ENCODE measurements at places on chromosomes 5 and 9.

DNA sequence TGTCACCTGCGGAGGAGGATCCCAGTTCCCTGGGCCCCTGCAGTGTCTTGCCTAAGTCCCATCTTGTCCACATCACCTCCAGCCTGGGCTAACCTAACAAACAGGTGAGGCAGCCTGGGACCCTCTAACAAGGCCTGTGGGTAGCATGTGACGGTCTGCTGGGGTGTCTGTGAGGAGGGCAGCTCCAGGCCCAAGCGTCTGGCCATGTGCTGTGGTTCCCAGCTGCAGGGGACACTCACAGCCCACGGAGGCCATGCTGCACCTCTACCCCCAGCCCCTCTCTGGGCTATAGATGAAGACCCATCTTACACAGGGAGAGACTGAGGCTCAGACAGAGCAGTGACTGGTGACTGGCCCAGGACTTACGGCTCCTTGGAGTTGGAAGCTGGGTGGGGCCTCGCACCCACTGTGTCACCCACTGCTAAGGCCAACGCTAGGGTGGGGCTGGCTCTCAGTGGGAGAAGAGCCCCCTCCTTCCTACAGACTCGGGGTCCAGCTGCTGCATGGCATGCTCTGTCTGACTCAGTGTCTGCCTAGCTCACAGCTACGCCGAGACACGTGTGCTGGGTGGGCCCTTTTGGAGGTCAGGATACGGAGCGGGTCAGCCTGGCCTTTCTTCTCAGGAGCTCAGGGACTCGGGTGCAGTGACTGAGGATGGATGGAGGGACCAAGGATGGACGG lies 40.8 kb upstream of the RNF130 start:
- DNase-seq = no peak

DNA sequence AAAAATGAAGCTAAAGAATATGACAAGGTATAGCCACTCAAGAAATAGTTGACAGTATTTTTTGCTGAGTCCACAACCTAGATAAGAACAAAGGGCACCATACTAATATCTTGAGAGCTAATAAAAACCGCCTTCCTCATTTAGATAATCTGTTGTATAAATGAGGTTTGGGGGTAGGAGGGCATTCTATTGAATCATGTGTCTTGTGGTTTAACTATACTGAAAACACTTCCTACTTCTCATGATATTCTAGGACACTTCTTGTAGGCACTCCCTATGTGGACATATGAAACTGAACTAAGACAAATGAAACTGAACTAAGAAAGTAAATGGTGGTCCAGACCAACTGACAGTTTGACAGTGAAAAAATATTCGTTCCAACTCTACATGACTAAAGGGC lies 1268.5 kb upstream of the C9orf72 start:
- peak; percentile 25 for DNase-seq

GRCh38 chr5:1507014-1507375 lies 16.8 kb downstream of the LPCAT1 start:
- no peak for DNase-seq

GRCh38 chr9:106500171-106500570 lies 362.8 kb upstream of the ZNF462 start:
- no peak for DNase-seq

- no peak for DNase-seq
Measured at GRCh38 chr5:110916381-110917049, 155.0 kb upstream of the TSLP start.

- no peak for DNase-seq
Measured at GRCh38 chr5:132396589-132397031, 27.1 kb downstream of the SLC22A5 start.

DNA sequence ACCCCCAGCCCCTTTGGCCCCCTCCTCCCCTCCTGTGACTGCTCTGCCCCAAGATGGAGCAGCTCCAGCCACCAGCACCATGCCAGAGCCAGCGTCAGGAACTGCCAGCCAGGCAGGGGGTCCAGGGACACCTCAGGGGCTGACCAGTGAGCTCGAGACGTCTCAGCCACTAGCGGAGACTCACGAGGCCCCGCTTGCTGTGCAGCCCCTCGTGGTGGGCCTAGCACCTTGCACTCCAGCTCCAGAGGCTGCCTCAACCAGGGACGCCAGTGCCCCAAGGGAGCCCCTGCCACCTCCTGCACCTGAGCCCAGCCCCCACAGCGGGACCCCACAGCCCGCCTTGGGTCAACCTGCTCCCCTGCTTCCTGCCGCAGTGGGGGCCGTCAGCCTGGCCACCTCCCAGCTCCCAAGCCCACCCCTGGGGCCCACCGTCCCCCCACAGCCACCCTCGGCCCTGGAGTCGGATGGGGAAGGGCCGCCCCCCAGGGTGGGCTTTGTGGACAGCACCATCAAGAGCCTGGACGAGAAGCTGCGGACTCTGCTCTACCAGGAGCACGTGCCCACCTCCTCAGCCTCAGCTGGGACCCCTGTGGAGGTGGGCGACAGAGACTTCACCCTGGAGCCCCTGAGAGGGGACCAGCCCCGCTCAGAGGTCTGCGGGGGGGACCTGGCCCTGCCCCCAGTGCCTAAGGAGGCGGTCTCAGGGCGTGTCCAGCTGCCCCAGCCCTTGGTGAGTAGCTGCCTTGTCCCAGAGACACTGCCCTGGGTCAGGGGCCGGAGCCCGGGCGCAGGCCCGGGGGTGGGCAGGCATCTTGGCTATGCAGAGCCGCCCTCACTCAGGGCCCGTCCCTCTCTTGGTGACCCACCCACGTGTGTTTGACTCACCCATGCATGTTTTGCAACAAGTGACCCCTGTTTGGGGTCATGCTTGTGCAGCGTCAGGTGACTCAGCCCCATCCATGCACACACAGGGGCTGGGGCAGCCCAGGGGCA lies 105.2 kb downstream of the WNK2 start:
- no peak for DNase-seq

- DNase-seq = no peak
Measured at GRCh38 chr5:31617867-31618266, 21.1 kb upstream of the PDZD2 start.

DNA sequence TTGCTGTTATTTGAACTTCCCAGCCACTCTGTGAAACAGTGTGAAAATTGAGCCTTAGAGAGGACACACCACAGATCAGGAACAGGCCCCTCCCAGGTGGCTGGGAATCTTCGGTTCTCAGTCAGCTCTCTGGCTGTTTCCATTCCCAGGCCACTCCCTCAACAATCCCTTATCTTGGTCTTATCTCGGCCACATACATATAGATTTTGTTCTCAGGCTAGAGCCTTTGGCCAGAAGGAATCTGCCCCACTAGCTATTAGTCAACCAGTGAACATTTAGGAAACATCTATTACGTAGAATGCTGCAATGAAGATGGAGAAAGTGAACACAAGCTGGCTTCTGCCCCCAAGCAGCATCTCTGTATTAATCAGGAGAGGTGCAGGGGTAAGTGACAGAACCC lies 21.0 kb upstream of the WWC1 start:
- DNase-seq = no peak

Data from hematopoietic multipotent progenitor cell treated with erythropoietin and hydrocortisone succinate and interleukin-3 and kit ligand, for 6 days (in vitro differentiated cells).